ENCODE measurements at places on chromosomes 1 and 21.

GRCh38 chr21:34109075-34109474 lies 35.7 kb downstream of the MRPS6 start:
- H3K27me3 ChIP-seq: no peaks in the 10 kb centered on the region
- H3K27ac ChIP-seq: no peak overlapping the region
- no peaks in the 10 kb centered on the region for H3K4me1 ChIP-seq
- no peak overlapping the region for H3K4me3 ChIP-seq
- peaks cover under 1% of the 10 kb centered on the region for H3K36me3 ChIP-seq

DNA sequence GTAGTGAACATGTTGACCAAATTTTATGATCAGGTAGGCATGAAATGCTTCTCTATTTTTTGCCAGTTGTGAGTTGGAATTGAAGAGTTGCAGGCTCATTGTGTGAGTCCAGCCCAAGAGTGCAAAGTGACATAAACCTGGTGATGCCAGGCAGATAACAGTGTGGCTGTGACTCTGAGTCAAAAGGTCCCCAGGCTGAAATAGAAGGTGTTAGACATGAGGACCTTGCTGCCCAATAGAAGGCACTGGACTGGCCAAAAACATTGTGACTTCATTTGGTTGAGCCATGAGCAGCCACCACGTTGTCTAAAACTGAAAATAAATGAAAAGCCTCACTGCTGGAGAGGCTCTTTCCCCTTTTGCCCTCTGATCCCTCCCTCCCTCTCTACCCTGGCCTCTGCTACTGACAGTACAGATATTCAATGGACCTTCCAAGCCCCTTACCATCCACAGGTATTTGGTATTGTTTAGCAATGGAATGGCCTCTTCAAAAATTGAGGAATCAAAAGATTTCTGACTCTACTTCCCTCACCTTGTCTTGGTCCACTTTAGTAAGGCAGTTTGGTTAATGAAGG lies 67.8 kb upstream of the ABCD3 start:
- no peak for DNase-seq
- H3K4me3 ChIP-seq: no peak overlapping the region
- H3K36me3 ChIP-seq: no peaks in the 10 kb centered on the region
- H3K4me1 ChIP-seq: no peaks in the 10 kb centered on the region
- H3K27ac ChIP-seq: no peak overlapping the region

GRCh38 chr21:45169682-45170081 lies 95.3 kb downstream of the ADARB1 start:
- no peaks in the 10 kb centered on the region for H3K4me1 ChIP-seq
- DNase-seq: no peak
- H3K4me3 ChIP-seq: no peak overlapping the region
- H3K36me3 ChIP-seq: no peaks in the 10 kb centered on the region

- no peaks in the 10 kb centered on the region for H3K36me3 ChIP-seq
- H3K27me3 ChIP-seq: no peaks in the 10 kb centered on the region
- DNase-seq: no peak
- H3K27ac ChIP-seq: no peak overlapping the region
- no peak overlapping the region for H3K4me3 ChIP-seq
Measured at GRCh38 chr1:191279266-191279800, 801.7 kb upstream of the BRINP3 start.

GRCh38 chr1:10519016-10519417 lies 44.3 kb downstream of the PEX14 start:
- no peak overlapping the region for H3K27ac ChIP-seq
- no peak for DNase-seq
- no peak overlapping the region for H3K4me3 ChIP-seq
- no peaks in the 10 kb centered on the region for H3K4me1 ChIP-seq

GRCh38 chr1:41380195-41380594 lies 19.0 kb downstream of the FOXO6 start:
- no peak overlapping the region for H3K27ac ChIP-seq
- DNase-seq: no peak
- H3K36me3 ChIP-seq: no peaks in the 10 kb centered on the region
- H3K4me3 ChIP-seq: no peak overlapping the region
- 0 out of 2 replicates have a peak, but pooled peaks cover 3% of the 10 kb centered on the region for H3K27me3 ChIP-seq

- H3K4me3 ChIP-seq: peak overlapping the region; percentile 66
- no peak for DNase-seq
- peaks cover 15% of the 10 kb centered on the region for H3K36me3 ChIP-seq
- no peak overlapping the region for H3K27ac ChIP-seq
- H3K27me3 ChIP-seq: no peaks in the 10 kb centered on the region
- H3K4me1 ChIP-seq: peaks cover 23% of the 10 kb centered on the region
Measured at GRCh38 chr1:66925558-66925910, 744 bp downstream of the MIER1 start.

GRCh38 chr1:21099034-21099868 lies 77.4 kb downstream of the EIF4G3 start:
- H3K36me3 ChIP-seq: peaks cover 7% of the 10 kb centered on the region
- H3K4me3 ChIP-seq: no peak overlapping the region
- no peak for DNase-seq
- no peaks in the 10 kb centered on the region for H3K4me1 ChIP-seq
- no peak overlapping the region for H3K27ac ChIP-seq
- H3K27me3 ChIP-seq: no peaks in the 10 kb centered on the region

GRCh38 chr1:115506518-115506917 lies 135.3 kb upstream of the VANGL1 start:
- no peak overlapping the region for H3K4me3 ChIP-seq
- no peak overlapping the region for H3K27ac ChIP-seq
- H3K4me1 ChIP-seq: peaks cover 25% of the 10 kb centered on the region
- no peak for DNase-seq

- no peaks in the 10 kb centered on the region for H3K27me3 ChIP-seq
- peak overlapping the region; percentile 92 for H3K27ac ChIP-seq
- H3K4me3 ChIP-seq: no peak overlapping the region
- no peaks in the 10 kb centered on the region for H3K36me3 ChIP-seq
- peaks cover 43% of the 10 kb centered on the region for H3K4me1 ChIP-seq
Measured at GRCh38 chr21:45011911-45012661, 62.3 kb upstream of the ADARB1 start.

GRCh38 chr1:181612100-181612499 lies 128.8 kb downstream of the CACNA1E start:
- no peaks in the 10 kb centered on the region for H3K27me3 ChIP-seq
- H3K36me3 ChIP-seq: no peaks in the 10 kb centered on the region
- H3K27ac ChIP-seq: no peak overlapping the region
- no peak overlapping the region for H3K4me3 ChIP-seq
- H3K4me1 ChIP-seq: no peaks in the 10 kb centered on the region
- DNase-seq: no peak

- no peaks in the 10 kb centered on the region for H3K27me3 ChIP-seq
- H3K4me3 ChIP-seq: no peak overlapping the region
Measured at GRCh38 chr21:33390479-33390878, 12.7 kb upstream of the IFNGR2 start.

GRCh38 chr1:224816062-224816461 lies 113.4 kb upstream of the DNAH14 start:
- no peaks in the 10 kb centered on the region for H3K4me1 ChIP-seq
- no peaks in the 10 kb centered on the region for H3K27me3 ChIP-seq
- no peak overlapping the region for H3K27ac ChIP-seq
- DNase-seq: no peak
- no peaks in the 10 kb centered on the region for H3K36me3 ChIP-seq

DNA sequence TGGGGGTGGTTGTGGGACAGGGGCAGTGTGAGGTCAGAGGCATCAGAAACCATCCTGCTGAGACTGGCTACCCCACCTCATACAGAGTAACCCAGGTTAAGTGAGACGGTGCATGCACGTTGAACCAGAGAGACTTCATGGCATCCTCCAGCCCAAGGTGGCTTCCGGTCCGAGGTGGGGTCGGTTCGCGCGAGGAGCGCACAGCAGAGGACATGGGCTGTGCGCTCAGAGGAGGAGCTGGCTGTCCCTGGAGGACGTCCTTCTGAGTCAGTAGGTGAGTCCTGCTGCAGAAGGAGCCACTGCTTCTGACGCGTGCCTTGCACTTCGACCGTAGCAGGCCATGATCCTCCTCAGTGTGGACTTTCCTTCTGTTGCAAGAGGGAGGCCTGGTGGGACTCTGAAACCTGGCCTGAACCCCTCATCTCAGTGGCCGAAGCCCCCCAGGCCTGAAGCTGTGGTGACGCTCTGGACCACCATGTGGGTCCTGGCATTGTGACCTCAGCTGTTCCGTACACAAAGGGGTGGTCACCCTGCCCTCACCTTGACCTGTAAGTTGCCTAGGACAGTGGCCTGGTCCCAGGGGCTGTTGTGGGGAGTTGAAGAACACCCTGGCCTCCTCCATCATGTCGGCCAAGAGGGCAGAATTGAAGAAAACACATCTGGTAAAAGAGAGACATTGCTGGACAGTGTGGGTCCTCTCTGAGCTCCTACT lies at the start of gene TEX35:
Gene TEX35, plus strand, starts transcription at position 544 of the 712 bp plus-strand sequence. Its CDS starts 80 bp downstream, at position 624.
- no peaks in the 10 kb centered on the region for H3K4me1 ChIP-seq
- H3K4me3 ChIP-seq: no peak within 1 kb of the TSS
- no peak within 1 kb of the TSS for H3K27ac ChIP-seq
- no peaks in the 10 kb centered on the region for H3K36me3 ChIP-seq
- DNase-seq: no peak

DNA sequence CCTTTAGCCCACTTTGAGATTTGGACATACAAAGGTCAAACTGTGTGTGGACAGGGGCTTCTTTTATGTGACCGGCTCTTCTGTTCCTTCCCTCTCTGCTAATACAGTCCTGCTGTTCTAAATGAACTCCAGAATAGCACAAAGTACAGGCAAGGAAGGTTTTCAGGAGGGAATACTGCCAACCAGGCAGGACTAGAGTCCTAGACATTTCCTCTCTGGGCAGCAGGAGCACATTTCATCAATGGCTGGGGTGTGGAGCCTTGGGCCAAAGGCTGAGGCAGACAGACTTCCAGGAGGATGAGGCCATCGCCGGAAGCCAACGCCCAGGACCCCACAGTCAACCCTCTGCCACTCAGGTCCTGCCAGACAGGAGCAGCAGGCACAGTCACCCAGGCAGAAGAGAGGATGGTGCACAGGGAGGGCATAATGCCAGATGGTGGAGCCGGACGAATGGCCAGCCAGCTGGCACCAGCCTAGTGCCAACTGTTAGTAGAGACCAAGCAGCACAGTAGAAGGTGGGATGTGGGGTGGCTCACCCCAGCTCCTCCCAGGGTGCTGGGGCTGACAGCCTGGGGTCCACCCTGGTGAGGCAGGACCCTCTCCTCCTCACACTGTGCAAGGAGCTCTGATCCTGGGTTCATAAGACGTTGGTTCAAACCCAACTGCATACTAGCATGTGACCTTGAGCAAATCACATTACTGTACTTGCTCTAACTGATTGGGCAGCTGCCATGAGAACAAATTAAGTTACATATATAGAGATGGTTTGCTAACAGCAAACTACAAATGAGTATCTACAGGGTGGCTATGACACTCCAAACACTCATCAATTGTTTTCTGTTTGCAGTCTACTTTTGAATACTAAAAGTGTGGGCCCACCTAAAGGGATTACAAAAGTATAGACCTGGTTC lies 410.7 kb downstream of the SIPA1L2 start:
- no peak overlapping the region for H3K4me3 ChIP-seq
- H3K36me3 ChIP-seq: no peaks in the 10 kb centered on the region
- H3K27ac ChIP-seq: no peak overlapping the region

DNA sequence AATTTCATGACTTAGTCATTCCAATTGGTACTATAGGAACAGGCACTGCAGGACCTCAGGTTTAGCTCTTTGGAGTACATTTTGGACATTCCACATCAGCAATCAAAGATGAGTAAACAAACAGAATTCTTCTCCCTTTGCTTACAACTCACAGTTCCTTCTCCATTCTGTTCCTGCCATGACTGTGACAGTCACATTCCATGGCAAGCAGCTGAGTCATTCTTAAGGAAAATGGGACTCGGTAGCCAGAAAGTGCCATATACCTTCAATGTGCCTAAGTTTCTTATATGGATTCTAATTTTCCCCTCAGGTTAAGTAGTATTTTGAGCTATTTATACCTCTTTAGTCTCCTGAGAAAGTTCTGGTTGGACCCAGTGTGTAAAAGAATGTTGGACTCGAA lies 25.6 kb downstream of the CRCT1 start:
- 0 out of 2 replicates have a peak, but pooled peaks cover 2% of the 10 kb centered on the region for H3K27me3 ChIP-seq
- no peak overlapping the region for H3K27ac ChIP-seq
- no peak for DNase-seq
- H3K36me3 ChIP-seq: no peaks in the 10 kb centered on the region

- no peak overlapping the region for H3K27ac ChIP-seq
- no peak overlapping the region for H3K4me3 ChIP-seq
- DNase-seq: no peak
- peaks cover 27% of the 10 kb centered on the region for H3K4me1 ChIP-seq
Measured at GRCh38 chr21:46189959-46190490, 5.8 kb upstream of the SPATC1L start.

GRCh38 chr1:10101929-10102328 lies 69.2 kb downstream of the UBE4B start:
- H3K36me3 ChIP-seq: peaks cover 55% of the 10 kb centered on the region
- H3K4me1 ChIP-seq: peaks cover under 1% of the 10 kb centered on the region
- no peaks in the 10 kb centered on the region for H3K27me3 ChIP-seq
- H3K4me3 ChIP-seq: no peak overlapping the region

DNA sequence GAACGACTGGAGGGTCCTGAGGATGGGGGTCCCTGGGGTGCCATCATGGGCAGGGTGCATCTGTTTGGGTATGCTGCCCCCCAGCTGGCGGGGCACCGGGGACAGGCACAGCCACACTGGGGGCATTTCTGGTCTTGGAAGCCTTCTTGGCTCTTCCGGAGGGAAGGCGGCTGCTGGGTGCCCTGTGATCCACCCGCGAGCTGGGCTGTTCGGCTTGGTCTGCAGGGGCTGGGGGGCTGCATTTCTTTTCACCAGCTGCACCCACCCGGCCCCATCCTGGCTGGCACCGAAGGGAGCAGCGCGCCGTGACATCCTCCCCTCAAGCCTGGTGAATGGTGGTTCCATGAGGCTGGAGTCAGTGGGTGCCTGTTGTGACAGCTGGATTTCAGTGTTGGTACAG lies 12.2 kb downstream of the FAAP20 start:
- 0 out of 2 replicates have a peak, but pooled peaks cover 3% of the 10 kb centered on the region for H3K36me3 ChIP-seq
- no peaks in the 10 kb centered on the region for H3K27me3 ChIP-seq
- DNase-seq: no peak
- no peak overlapping the region for H3K27ac ChIP-seq
- H3K4me1 ChIP-seq: peaks cover 7% of the 10 kb centered on the region

GRCh38 chr1:231842441-231842840 lies 215.9 kb downstream of the DISC1 start:
- H3K4me3 ChIP-seq: no peak overlapping the region
- DNase-seq: no peak
- peaks cover 8% of the 10 kb centered on the region for H3K4me1 ChIP-seq
- no peaks in the 10 kb centered on the region for H3K27me3 ChIP-seq
- no peaks in the 10 kb centered on the region for H3K36me3 ChIP-seq
- no peak overlapping the region for H3K27ac ChIP-seq

DNA sequence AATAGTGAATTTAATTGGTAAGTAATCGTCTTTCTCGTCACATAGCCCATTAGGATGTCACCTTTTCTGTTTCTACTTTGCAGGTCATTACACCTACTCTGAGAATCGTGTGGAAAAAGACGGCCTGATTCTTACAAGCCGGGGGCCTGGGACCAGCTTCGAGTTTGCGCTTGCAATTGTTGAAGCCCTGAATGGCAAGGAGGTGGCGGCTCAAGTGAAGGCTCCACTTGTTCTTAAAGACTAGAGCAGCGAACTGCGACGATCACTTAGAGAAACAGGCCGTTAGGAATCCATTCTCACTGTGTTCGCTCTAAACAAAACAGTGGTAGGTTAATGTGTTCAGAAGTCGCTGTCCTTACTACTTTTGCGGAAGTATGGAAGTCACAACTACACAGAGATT lies 23.3 kb downstream of the PARK7 start:
- peaks cover 85% of the 10 kb centered on the region for H3K36me3 ChIP-seq
- no peaks in the 10 kb centered on the region for H3K27me3 ChIP-seq
- no peak overlapping the region for H3K4me3 ChIP-seq
- peaks cover 3% of the 10 kb centered on the region for H3K4me1 ChIP-seq
- DNase-seq: no peak
- H3K27ac ChIP-seq: no peak overlapping the region

- H3K27me3 ChIP-seq: no peaks in the 10 kb centered on the region
- H3K4me3 ChIP-seq: no peak overlapping the region
- H3K27ac ChIP-seq: no peak overlapping the region
Measured at GRCh38 chr1:229843627-229844238, 217.7 kb downstream of the URB2 start.

All from SJSA1 (cell line).